ENCODE measurements at places on chromosomes 12 and 14. TPM values are rescaled to one million over a fixed set of nuclear protein-coding genes. Genes with fewer than 3 reads are reported as not detected.

DNA sequence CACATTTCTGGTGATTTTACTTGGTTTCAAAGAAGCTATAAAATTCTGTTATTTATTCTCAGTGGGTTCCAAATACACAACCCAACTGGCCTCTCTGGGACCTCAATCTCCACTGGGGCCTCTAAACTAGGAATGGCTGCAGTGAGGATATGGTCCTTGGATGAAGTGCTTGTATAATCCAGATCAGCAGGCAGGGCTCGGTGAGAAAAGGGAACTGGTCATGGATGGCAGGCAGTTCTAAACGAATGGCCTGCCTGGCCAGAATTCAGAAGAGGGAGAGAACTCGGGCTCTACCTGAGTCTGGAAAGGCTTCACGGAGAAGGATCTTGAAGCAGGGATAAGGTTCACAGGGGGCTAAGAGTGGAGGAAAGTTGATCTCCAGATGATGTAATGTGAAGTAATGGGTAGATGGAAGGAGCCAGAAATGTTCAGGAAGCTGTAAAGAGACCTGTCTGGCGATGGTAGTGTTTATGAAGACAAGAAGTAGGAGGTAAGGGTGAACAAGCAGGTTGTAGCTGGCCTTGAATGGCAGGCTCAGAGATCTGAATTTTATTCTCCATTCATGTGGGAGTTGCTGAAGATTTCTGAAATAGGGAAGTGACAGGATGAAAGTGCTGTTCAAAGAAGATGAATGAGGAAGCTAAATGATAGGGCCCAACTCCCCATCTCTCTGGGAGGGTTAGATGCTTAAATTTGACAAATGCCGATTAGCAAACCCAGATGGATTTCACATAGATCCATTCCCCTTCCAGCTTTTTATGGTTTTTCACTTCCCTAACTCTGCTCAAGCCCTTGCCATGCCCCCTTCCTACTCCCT, 31.5 kb upstream of the ANO6 start:
- H3K4me1 ChIP-seq: no peaks in the 10 kb centered on the region
- DNase-seq: no peak
- H3K27me3 ChIP-seq: no peaks in the 10 kb centered on the region
- no peak overlapping the region for H3K4me3 ChIP-seq
- no peaks in the 10 kb centered on the region for H3K36me3 ChIP-seq

DNA sequence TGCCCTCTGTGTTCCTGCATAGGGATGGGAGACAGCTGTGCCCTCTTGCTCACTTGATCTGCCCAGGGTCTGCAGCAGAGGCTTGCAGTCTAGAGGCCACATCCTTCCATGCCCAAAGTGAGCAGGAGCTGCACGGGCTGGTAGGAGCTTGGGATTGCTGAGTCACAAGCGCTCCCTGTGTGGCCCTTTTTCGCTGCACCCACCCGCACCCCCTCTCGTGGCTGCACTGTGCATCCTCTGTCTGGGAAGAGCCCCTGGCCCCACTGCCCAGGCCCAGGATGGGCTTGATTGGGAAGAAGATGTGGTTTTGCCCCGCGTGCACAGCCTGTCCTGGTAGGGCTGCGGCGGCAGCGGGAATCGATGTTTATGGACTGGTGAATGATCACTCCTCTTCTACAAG, 192.4 kb downstream of the TSPAN9 start:
- no peaks in the 10 kb centered on the region for H3K36me3 ChIP-seq
- DNase-seq: no peak
- no peak overlapping the region for H3K27ac ChIP-seq
- H3K4me3 ChIP-seq: no peak overlapping the region
- H3K27me3 ChIP-seq: no peaks in the 10 kb centered on the region

- no peaks in the 10 kb centered on the region for H3K27me3 ChIP-seq
- H3K4me3 ChIP-seq: no peak overlapping the region
- peak overlapping the region; percentile 53 for H3K27ac ChIP-seq
Measured at GRCh38 chr12:48779869-48780268, 9.0 kb downstream of the ADCY6 start.

GRCh38 chr12:23758608-23759007, 190.9 kb downstream of the SOX5 start:
- H3K27ac ChIP-seq: no peak overlapping the region
- no peaks in the 10 kb centered on the region for H3K36me3 ChIP-seq
- no peaks in the 10 kb centered on the region for H3K27me3 ChIP-seq
- no peaks in the 10 kb centered on the region for H3K4me1 ChIP-seq
- H3K4me3 ChIP-seq: no peak overlapping the region

GRCh38 chr12:17322090-17322489, 716.1 kb upstream of the LMO3 start:
- no peak overlapping the region for H3K27ac ChIP-seq
- H3K27me3 ChIP-seq: no peaks in the 10 kb centered on the region
- H3K4me3 ChIP-seq: no peak overlapping the region
- no peaks in the 10 kb centered on the region for H3K36me3 ChIP-seq
- no peak for DNase-seq

GRCh38 chr14:63713764-63714163, 14.1 kb downstream of the SGPP1 start:
- H3K27ac ChIP-seq: no peak overlapping the region
- DNase-seq: peak; percentile 64
- no peaks in the 10 kb centered on the region for H3K27me3 ChIP-seq
- no peaks in the 10 kb centered on the region for H3K36me3 ChIP-seq

DNA sequence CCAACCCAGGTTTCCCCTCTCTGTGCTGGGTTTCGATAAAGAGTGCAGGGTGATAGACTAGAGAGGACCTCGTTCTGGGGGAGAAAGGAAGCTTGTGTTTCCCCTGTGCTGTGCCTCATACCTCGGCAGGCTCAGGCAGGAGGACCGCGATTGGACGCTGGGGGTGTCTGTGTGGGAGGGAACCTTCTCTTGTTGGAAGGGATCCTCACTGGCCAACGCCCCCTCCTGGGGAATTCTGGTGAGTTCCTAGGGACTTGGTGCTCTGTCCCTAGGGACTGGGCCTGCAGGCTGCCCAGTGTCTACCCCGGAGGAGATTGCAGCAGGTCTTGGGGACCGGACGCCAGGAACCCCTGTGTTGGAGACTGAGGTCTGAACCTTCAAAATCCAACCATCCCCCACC, 157.4 kb upstream of the PRMT8 start:
- no peaks in the 10 kb centered on the region for H3K4me1 ChIP-seq
- peaks cover 3% of the 10 kb centered on the region for H3K27me3 ChIP-seq
- no peak overlapping the region for H3K27ac ChIP-seq

DNA sequence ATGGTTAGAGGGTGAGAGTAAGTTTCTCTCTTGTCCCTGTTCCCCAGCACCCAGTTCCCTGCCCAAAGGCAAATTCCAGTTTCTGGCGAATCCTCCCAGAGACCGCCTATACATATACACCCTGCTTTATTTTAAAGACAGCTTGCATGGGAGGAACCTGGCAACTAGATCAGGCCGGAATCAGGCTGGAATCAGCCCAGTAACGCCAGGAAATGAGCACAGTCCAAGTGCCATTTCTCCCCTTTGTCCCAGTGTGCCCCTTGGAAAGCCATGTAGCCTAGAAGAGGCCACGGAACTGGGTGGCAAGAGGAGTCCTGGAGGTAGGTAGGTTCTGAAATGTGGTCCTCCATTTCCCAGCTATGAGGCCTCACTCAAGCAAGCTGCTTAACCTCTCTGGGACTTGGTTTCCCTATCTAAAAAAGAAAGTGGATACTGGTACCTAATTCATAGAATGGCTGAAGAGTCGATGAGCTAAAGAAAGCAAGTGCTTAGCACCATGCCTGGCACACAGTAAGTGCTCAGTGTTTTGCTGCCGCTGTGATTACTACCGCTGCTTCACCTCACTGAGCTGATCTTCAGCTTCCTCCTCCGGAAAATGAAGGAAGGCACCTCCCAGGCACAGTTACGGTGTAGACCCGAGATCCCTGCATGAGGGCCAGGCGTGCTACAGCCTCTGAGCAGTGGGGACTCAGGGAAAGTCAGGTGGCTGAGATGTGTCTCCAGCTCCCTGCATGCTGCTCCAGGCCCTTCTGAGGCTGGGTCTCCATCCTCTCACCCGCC, 36.4 kb downstream of the PITPNM2 start:
- peak overlapping the region; percentile 51 for H3K27ac ChIP-seq
- no peak for DNase-seq
- no peaks in the 10 kb centered on the region for H3K27me3 ChIP-seq
- H3K36me3 ChIP-seq: no peaks in the 10 kb centered on the region
- no peak overlapping the region for H3K4me3 ChIP-seq

- H3K4me3 ChIP-seq: no peak overlapping the region
- H3K4me1 ChIP-seq: no peaks in the 10 kb centered on the region
- peaks cover 6% of the 10 kb centered on the region for H3K36me3 ChIP-seq
- no peak overlapping the region for H3K27ac ChIP-seq
Measured at GRCh38 chr14:90019824-90020523, 41.8 kb upstream of the KCNK13 start.

The TRIAP1 gene
- 26.5 TPM for total RNA-seq

The GRIP1 gene
- 0.26 TPM for total RNA-seq

The E2F7 gene
- 4.6 TPM for total RNA-seq

The B4GALNT1 gene
- total RNA-seq: 0.51 TPM

The RERG gene
- 0.26 TPM for total RNA-seq

The KRT8 gene
- total RNA-seq: 1.5 TPM

The CFAP54 gene
- total RNA-seq: 5.1 TPM
